ENCODE measurements at places on chromosomes 16 and 17.

DNA sequence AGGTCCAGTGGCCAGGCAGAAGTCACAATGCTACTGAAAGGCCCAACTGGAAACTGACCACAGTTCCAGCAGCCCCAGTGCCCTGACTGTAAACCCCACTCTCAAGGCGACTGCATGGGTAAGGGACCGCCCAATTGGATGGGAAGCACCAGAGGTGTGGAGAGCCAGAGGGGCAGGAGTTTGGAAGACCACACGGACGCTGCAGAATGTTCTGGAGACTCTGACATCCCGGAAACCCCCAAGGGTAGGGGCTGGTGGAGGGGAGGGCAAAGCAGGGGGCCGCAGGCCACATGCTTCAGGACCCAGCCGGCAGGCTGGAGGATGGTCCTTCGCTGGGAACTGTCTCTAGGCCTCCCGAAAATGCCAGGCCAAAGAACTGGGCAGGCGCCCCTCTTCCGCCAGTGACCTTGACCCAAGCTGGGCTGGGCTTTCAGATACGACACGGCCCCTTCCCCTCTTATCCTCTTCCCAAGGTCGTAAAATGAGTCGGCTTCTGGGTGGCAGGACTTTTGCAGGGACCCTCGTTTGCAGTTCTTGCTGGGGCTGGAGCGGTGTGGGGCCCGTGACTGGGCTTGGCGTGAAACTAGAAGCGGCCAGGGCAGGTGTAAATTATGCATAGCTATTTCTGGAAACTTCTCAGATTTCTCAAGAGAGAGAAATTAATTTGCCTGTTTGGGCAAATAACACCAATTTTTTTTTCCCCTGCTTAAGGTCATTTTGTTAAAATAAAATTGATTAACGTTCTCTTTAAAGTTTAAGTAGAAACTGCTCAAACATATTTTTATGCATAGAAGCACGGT, 110.2 kb downstream of the C16orf78 start:
- no peak for DNase-seq

DNA sequence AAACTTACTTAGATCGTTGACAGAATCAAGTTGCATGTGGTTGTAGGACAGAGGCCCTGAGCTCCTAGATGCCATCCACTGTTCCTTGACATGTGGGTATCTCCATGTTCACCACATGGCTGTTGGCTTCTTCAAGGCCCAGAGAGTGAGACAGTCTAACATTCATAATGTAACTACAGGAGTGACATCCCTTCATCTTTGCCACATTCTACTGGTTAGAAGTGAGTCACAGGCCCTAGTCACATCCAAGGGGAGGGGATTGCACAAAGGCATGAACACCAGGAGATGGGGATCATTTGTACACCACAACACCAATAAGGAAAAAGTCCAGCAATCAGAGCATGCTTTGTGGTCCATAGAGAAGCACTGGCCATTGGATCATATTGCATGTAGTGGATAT, 56.6 kb downstream of the WSCD1 start:
- no peak for DNase-seq

DNA sequence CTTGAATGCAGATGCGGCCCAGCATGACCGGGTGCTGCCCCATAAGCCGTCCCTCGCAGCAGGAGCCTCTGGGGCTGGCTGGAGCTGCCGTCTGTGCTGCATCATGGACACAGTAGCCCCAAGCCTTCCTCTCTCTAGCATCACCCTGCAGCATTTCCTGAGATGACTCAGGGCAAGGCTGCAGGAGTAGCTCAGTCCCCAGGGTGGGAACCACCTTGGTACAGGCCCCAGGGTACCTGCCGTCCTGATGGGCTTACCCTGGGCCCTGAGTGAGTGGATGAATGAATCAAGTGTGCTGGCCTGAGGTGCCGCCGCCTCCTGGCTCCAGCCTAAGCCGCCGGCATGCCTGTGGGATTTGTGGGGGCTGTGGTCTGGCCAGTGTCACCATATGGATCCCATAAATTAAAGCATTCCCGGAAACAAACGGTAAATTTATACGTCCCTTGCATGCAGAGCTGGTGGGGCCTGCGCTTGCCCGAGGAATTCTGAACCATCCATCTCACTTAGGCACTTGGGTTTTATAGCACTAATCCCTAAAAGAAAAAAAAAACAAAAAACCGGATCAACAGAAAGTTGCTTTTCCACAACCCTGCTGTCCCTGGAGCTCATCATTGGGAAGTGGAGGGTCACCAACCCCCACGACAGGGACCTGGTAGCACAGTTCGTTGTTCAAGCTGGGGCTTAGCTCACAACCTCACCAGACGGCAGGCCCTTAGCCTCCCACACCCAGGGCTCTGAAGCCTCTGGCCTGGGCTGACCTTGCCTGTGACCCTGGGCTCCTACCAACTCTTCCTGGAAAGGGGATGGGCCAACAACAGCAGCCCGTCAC, 242.6 kb upstream of the CIBAR2 start:
- no peak for DNase-seq

- no peak for DNase-seq
Measured at GRCh38 chr17:79148584-79148983, 74.0 kb downstream of the ENGASE start.

DNA sequence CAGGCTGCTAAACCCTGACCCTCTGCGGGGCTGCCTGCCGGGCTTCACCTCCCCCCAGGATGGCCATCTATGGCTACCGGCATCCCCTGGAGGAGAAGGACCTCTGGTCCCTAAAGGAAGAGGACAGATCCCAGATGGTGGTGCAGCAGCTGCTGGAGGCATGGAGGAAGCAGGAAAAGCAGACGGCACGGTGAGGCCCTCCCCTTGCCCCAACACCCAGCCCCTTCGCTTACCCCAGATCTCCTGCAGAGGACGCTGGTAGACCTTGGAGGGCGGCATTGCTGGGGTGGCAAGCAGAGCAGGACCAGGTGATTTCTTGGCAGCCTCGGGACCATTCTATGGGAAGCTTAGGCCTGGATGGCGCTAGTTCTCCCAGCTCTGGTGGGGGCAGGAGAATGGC, 24.5 kb downstream of the ABCC3 start:
- DNase-seq: no peak

GRCh38 chr16:60586493-60586892, 1449.7 kb downstream of the CDH8 start:
- DNase-seq: no peak

- DNase-seq: no peak
Measured at GRCh38 chr16:70157105-70157476, 16.5 kb upstream of the CLEC18C start.

DNA sequence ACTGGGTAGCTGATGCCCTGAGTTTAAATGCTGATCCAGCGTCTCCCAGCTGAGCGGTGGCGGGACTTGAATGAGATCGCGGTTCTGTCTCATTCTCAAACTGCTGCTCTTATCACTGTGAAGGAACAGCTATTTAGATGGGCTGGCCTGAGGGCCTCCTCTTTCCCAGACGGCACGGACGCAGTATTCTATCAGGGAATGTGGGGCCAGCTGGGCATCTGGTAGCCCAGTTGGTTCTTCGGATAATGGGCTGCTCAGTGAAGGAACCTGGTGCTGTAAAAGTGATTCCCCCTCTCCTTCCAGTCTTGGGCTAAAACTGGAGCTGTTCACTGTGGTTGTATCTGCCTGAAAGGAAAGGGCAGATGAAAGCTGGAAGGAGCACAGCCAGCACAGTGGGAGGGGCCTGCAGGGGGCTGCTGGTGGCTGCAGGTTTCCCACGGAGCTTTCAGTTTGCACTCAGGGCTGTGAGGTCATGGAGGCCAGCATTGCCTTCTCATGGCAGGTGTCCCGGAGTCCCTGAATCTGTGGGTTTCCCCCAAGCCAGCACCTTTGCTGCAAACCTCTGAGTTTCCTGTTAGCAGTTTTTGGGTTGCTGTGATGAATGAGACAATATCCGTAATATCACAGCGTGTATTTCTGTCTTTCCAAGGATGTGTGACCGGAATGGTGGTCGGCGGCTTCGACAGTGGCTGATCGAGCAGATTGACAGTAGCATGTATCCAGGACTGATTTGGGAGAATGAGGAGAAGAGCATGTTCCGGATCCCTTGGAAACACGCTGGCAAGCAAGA, 3.6 kb downstream of the IRF8 start:
- peak; percentile 37 for DNase-seq

DNA sequence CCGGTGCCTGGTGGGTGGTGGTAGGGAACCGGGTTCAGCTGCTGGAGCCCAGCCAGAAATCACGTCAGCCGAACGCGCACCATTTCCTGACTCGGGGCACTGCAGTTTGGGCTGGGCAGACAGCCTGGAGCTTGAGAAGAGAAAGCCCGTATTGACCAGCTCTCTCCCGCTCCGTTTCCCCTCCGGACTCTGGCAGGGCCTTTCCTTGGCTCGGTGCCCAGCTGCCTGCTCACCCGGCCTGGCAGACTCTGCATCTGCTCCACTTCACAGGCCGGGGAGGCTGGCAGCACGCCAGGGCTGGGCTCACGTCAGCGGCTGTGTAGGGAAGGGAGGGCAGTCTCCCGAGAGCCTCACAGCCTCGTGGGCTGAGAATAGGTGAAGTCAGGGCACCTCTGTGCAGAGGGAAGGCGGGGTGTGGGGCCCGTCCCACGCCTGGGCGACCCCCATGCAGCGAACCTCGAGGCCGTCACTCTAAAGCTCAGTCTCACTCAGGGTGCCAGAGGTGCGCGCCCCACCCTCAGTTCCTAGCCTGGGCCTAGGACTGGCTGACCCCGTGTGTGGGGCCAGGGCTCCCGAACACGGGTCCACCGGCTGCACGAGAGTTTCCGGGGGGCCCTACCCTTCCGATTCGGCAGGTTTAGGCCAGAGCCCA, 59.1 kb downstream of the OR1D5 start:
- DNase-seq: peak; percentile 70

DNA sequence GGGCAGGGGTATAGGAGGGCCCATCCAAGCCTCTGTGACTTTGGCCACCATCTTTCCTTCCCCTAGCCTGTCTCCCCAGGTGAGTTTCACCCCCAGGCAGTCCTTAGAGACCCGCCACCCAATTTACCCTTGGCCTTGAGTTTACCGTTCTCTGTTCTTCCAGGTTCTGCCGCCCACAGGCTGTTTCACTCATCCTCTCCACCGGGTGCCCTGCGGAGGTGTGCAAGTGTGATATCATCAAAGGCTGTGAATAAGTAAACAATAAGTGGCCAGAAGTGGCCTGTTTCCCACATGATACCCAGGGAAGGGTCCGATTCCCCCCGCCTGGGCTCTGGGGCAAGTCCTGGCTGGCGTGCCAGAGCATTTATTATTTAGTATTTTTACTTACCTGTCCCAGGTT, 15.1 kb upstream of the TLCD3B start:
- no peak for DNase-seq

GRCh38 chr17:44204441-44204882, 4.8 kb upstream of the ATXN7L3 start:
- no peak for DNase-seq

DNA sequence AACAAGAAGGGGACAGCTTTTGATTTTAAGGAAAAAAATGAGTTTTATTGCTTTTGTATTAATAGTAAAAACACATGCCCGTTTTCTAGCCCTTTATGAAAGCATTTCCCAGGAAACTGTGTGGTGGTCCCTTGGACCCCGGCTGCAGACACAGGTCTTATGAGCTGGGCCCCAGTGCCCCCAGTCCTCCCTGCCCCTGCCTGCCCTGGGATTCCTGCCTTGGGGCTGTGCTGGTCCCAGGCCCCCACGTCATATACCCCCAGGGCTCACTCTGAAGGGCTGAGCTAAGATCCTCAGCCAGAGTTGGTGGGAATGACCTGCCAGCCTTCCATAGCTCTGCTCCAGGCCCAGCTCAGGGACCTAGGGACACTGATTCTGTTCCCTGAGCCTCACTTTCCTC, 30.8 kb downstream of the GINS2 start:
- DNase-seq: no peak

DNA sequence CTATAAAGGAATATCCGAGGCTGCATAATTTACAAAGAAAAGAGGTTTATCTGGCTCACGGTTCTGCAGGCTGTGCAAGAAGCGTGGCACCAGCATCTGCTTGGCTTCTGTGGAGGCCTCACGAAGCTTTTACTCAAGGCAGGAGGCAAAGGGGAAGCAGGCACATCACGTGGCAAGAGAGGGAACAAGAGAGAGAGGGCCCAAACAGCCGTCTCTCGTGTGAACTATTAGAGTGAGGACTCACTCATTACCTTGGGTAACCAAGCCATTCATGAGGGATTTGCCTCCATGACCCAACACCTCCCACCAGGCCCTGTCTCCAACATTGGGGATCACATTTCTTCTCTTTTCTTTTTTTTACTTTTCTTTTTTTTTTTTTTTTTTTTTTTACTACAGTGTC, 7.5 kb upstream of the ALKBH5 start:
- no peak for DNase-seq

GRCh38 chr17:31858642-31859486, at the start of gene COPRS:
Gene COPRS (minus strand): TSS chr17:31859244. CDS start chr17:31859199, 45 bp downstream.
- DNase-seq: peak; percentile 79

GRCh38 chr16:13098536-13098935, 197.1 kb downstream of the SHISA9 start:
- no peak for DNase-seq

DNA sequence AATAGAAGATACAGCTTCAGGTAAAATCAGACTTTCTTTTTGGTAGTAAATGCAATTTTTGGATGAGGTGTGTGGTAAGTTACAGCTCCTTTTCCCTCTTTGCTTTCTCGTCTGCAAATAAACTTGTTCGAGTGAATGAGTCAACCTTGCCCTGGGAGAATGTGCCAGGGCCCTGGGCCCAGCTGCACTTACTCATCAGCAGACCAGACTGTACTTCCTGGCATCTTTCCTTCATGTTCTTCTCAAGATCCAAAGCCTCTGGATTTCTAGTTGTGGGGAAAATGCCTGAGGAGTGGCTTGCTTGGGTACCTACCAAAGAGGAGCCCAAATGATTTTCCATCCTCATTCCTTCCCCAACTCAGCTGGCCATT, 5.4 kb upstream of the G6PC1 start:
- no peak for DNase-seq

DNA sequence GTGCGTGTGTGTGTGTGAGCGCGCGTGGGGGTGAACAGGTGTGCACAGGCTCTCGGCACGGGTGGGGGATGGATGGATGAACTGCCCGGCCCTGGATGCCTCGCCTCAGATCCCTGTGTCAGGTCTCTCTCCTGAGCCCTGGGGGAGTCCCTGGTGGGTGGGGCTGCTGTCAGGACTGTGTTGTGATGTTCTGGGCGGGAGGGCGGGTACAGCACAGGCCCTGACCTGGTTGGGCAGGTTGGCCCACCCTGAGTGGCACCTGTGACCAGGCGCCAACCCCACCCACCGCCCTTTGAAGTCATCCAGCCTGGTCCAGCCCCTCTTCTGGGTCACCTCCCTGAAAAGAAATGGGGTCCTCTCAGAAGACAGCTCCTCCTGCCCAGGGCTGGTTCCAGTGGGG, 41.6 kb upstream of the TAC4 start:
- no peak for DNase-seq

DNA sequence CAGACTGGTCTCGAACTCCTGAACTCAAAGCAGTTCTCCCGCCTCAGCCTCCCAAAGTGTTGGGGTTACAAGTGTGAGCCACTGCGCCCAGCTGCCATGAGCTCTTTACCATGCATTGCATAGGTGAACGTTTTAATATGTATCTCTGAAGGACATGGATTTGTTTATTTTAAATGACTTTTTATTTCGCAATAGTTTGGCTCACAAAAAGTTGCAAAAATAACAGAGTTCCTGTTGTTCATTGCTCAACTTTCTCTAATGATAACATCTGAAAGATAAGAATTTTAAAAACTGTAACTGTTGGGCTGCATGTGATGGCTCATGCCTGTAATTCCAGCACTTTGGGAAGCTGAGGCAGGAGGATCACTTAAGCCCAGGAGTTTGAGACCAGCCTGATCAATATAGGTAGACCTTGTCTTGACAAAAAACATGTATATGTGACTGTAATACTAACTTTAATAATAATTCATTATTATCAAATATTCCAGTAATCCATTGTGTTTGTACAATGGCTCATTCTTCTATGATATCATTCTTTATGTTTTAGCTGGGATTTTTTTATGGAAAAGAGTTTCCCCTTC, 80.1 kb downstream of the ABCC1 start:
- no peak for DNase-seq

GRCh38 chr17:42061646-42062487, 11.5 kb upstream of the C17orf113 start:
- no peak for DNase-seq

Data from activated CD4-positive, alpha-beta T cell treated with anti-CD3 and anti-CD28 coated beads, Interleukin-2, amount 50 U/mL, for 1 hour (primary cell).